ENCODE measurements at places on chromosomes 7 and 10. TPM values are rescaled to one million over a fixed set of nuclear protein-coding genes. Genes with fewer than 3 reads are reported as not detected.

DNA sequence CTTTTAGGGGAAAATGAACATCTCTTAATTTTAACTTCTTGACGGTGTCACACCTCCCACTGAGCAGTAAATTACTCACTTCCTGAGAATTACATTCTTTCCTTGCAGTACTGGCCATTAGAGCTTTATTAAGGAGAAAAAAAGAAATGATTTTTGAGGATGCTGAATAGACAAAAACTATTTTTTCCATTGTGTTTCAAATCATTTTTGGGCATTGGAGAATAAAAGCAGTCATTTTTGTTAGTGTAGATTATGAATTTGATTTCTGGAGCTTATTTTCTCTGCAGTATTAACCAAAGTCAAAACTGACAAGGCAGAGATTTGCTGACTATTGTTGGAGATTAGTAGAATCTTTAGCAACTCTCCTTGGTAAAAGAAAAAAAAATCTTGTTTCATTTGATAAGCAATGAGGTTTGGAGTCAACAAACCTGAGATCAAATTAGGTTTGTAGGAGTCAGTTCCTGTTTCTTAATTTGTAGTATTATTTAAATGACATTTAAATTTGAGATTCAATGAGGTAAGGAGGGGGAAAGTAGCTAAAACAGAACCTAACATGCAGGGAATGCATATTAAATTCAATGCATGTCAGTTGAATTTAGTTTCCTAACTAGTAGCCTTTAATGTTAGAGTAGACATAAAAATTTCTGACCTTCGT is 70.6 kb downstream of the AP3M1 start:
- no peak for DNase-seq

Gene HOXA2
- not detected for total RNA-seq

Gene ANKRD1
- total RNA-seq, result not detected

Gene PIP
- total RNA-seq, result not detected

DNA sequence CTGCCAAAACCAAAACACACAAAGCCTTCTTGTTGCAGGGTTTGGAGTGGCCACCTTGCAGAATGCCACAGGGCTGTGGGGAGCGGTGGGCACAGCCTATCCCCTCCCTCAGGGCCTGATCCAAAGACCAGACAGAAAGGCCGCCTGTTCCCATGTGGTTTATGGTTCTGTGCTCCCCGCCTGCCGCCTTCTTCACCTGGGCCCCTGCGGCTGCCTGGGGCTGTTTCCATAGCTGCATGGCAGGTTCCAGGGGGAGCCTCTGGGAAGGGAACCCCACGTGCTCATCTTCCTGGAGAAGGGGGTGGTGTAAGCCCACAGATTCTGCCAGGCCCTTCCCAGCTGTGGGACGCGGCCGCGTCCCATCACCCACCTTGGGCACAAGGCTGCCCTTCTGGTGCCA is 70.7 kb upstream of the EZH2 start:
- no peak for DNase-seq

Gene KNDC1
- 0.92 TPM for total RNA-seq

DNA sequence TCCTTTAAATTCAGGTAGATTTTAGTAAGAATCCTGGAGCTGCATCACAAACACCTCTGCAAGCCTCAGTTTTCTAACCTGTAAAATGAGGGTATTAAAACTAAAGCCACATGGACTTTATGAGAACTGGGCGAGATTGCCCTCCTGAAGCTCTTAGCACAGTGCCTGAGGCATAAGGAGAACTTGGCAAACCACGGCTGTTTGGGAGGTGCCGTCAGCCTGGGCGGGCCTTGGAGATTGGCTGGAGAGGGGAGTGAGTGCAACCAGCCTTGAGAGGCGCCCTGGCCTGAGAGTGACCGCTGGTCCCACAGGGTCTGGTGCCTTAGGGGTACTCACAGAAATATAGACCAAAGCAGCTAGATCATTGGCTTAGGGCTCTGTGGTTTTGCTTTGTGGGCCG is 5.4 kb upstream of the TNS3 start:
- DNase-seq, result no peak

Gene OLAH
- 0.23 TPM for total RNA-seq
